ENCODE measurements at places on chromosomes 12 and 14. TPM values are rescaled to one million over a fixed set of nuclear protein-coding genes. Genes with fewer than 3 reads are reported as not detected.

Gene SLC25A47
- not detected for total RNA-seq

Gene MYF6
- total RNA-seq, result not detected

GRCh38 chr12:110068654-110069053 is 20.3 kb upstream of the C12orf76 start:
- no peaks in the 10 kb centered on the region for H3K27me3 ChIP-seq
- H3K36me3 ChIP-seq, result no peaks in the 10 kb centered on the region
- no peak overlapping the region for H3K27ac ChIP-seq
- H3K4me3 ChIP-seq, result no peak overlapping the region
- no peak for DNase-seq

- no peaks in the 10 kb centered on the region for H3K36me3 ChIP-seq
- peaks cover 6% of the 10 kb centered on the region for H3K27me3 ChIP-seq
- H3K4me3 ChIP-seq, result peak overlapping the region; percentile 53
- DNase-seq, result peak; percentile 80
- peaks cover 21% of the 10 kb centered on the region for H3K4me1 ChIP-seq
Measured at GRCh38 chr14:103606963-103607668, 21.9 kb upstream of the KLC1 start.

Measured in left ventricle myocardium inferior (tissue), 1 donor.